ENCODE measurements at places on chromosomes 6 and 20. TPM values are rescaled to one million over a fixed set of nuclear protein-coding genes. Genes with fewer than 3 reads are reported as not detected.
A peak's percentile ranks its signal among the peaks of the same experiment; 100 is the strongest.

The WFDC12 gene
- not detected for total RNA-seq

The SLC52A3 gene
- total RNA-seq: 1.3 TPM

The GLP1R gene
- total RNA-seq: 0.54 TPM

The VSTM2L gene
- 5.7 TPM for total RNA-seq

The FAM217A gene
- not detected for total RNA-seq

The PRND gene
- not detected for total RNA-seq

GRCh38 chr6:21467091-21467490 lies 126.5 kb upstream of the SOX4 start:
- no peak for ATAC-seq

- peak; percentile 63 for ATAC-seq
Measured at GRCh38 chr6:36301781-36302180, 31.9 kb downstream of the PNPLA1 start.

DNA sequence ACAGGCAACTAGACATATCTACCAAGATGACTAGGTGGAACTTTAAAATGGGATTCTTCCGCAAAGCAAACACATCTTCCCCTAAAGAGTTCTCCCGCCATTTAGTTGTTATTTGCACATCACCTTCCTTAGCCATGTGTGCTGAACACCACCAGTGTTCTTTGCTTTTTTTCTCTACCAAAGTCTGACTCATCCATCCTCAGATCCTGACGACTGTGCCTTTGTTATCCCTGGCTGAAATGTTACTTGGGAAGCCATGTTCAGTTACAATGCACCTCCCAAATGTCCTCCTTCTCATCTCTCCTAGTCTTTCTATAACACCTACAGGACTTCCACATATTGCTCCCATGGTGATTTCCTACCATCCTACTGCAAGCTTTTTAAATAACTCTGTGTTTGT lies 593.5 kb upstream of the ARID1B start:
- ATAC-seq: no peak

DNA sequence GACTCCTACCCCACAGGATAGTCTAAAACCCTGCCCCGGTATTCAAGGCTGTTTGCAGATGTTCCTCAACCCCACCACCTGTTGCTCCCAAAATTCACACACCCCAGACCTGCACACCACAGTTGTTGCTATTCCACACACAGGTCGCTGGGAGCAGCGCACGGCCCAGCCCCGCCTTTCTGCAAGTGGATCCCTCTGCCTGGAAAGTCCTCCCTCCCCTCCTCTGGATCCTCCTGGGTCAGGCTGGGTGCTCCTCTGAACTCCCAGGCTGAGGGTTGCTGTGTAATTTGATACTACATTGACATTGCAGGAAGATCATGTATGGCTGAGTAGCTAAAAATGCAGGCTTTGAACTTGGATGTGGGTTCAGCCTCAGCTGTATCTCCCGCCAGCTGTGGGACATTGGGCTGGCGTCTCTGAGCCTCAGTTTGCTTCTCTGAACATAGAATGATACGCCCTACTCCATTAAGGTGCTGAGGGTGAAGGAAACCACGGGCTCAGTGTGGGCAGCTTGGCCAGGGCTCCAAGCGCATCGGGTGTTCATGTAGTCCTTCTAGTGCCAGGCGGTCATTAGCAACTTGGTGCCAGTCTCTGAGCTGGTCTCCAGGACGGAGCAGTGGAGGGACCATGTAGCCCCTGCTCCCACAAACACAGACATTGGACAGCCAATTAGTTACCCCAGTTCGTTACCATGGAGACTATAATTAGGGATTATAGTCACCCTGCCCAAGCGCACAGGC lies 13.9 kb upstream of the CCN5 start:
- ATAC-seq: no peak

DNA sequence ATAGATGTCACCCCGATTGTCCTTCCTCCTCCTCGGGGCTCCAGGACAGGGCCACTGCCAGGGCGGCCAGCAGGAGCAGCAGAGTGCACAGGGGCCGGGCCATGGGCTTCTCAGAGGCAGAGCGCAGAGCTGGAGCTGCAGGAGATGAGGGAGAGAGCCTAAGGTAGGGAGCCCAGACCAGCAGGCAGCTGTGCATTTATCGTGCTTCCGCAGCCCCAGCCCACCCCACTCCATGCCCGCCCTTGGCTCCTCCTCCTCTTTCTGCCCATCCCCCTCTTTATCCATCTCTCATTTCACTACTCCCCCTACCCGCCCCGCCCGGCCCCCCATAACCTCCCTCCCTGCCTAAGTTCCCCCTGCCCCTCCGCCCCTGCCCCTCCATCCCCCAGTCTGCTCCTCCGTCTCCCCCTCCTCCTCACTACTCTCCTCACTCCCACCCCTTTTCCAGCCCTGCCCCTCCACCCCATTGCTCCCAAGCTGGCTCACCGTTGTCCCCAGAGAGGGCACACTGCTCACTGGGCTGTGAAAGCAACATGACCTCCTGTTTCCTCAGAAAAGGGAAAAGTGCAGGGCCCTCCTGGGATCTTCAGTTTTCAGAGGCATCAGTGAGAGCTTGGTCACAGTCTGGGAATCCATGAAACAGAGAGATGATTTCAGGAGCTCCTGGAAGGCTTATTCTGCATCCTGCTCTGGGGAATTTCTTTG lies 25.5 kb upstream of the CST1 start:
- no peak for ATAC-seq

DNA sequence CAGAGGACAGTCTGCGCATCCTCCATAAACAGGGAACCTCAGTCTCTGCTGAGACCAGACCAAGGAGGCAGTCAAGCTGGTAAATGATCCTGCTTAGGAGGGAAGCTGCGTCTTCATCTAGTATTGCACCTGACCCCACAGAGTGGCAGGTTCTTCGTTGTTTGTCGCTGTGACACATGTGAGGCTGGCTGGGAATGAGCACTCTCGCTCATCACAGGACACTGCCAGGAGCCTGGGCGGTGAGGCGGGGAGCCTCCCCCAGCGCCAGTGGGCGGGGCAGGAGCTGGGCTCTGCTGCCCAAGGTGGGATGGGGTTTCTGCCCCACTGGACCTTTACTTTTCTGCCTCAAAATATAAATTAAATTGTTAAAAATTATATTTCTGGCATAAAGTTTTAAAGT lies 48.4 kb upstream of the SYNDIG1 start:
- ATAC-seq: no peak

DNA sequence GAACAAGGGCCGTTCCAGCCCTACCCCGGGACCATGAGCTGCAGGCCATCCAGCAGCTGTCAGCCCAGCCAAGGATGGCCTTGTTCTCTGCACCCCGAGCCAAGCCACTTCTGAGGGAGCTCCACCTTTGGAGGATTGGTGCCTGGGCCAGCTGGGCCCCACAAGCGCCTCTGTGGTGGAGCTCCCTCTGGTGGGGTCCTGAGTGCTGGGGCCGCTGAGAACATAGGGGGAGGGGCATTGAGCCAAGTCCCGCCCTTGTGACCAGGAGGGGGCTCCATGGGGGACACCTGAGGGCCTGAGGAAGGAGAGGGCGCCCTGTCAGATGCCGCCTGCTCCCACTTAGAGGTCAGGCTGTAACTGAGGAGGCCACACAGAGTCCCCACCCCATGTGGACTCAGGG lies 43.2 kb downstream of the YTHDF1 start:
- no peak for ATAC-seq

GRCh38 chr20:15913391-15914025 lies 659.7 kb downstream of the KIF16B start:
- ATAC-seq: no peak

DNA sequence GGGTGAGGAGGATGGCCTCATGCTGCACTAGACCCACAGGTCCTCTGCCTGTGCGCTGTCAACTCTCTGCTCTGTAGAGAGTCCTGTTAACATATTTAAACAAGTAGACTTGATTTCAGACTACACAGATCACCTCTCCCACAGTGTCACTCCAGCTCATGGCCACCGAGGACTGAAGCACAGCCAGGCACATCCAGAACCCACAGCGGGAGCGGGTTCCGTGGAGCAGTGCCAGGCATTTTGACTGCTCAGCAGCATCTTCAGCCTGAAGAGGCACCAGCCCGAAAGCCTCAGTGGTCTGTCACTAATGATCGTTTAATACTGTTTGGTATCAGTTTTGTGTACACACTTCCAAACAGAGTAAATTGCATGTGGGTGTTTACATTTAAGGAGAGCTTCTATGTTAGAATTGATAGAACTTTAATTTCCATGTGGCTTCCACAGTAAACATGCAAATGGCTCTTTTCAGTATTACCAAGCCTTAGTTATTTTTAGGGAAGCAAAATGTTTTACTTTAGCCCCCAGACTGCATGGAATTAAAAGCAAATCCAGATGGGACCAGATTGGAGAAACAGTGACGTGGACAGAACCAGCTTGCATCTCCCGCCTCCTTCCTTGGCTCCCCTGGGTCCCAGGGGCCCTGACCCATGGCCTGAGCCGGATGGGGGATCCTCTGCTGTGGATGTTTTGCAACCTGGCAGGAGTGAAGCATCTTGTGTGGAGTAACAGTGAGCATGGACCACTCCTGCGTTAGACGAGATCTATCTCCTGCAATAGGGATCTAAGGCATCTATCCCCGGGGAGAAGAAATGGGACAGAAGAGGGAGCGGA lies 196.7 kb upstream of the CDH4 start:
- ATAC-seq: no peak

GRCh38 chr6:107656401-107656800 lies 166.5 kb downstream of the SOBP start:
- no peak for ATAC-seq

Data from gastroesophageal sphincter (tissue), 4 donors.